Stimulated activated CD4-positive, alpha-beta T cell treated with anti-CD3 and anti-CD28 coated beads, Interleukin-12 subunit alpha, Interleukin-12 subunit beta, amount 100 ng/mL, for 24 hours (primary cell): ENCODE measurements at places on chromosomes 6 and 20.
A peak's percentile ranks its signal among the peaks of the same experiment; 100 is the strongest.

DNA sequence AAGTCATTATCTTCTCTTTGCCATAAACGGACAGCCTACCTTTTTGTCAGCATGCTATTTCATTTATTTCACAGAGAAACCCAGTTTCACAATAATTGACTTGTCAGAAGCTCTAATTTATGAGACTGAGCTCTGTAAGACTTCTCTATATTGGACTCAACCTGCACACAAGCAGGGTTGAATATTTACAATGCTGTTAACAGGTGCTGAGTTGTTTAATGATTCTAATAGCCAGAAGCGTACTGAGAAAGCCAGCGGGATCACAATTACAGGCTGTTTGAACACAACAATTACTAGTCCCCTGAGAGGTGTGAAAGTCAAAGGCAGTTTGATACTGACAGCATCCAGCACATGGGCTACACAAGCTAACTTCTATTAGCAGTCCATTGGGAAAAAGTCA lies 128.2 kb upstream of the SIM1 start:
- DNase-seq: no peak

DNA sequence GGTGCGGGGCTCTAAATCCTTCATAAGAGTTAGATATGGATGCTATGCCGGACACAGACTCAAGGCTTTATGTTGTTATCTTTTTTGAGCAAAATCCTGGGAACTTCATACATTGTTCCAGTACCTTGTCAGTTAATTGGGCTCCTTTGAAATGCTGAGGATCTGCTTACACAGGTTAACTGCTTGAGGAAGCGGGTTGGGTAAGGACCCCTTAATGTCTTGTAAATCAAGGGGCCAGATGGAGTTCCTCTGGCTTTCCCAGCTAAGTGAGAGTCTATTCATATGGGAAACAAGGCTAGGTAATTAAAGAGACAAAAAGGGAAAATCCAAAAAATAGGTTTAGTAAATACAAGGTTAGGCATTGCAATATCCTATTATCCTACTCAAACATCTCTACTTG lies 141.5 kb downstream of the OR2B2 start:
- DNase-seq: no peak

DNA sequence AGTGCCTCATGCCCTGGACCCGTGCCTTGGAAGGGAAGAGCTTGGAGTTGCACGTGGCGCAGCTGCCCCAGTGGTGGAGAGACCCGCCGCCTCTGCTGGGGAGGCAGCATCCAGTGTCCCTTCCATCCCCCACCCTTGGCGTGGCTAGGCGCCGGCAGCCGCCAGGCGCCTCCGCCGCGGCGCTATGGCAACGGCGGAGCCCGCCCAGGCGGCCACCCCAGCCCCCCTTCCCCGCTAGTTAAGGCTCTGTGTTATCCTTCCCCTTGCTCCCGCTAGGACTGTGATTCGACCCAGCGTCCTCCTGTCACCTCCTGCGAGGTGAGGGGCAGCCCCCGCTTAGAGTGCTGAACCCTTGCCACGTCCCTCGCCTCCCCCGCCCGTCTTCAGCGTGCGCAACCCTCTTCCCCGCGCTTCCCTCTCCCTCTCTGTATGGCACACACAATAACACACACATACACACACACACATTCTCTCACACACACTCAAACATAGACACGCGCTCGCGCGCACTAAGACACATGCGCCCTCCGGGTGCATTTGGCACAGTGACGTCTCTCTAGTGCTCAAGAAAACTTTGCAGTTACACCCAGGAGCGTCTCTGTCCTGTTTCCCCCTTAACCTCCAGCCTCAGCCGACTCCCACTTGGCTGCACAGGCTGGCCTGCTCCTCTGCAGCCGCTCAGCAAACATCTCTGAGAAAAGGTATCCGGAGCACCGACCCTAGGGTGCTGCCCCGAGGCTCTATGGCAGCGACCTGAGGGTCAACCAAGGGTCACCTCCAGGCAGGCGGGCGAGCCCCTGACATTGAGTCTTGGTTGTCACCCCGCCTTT lies 8.5 kb downstream of the GRIK2 start:
- no peak for DNase-seq

- DNase-seq: no peak
These were observed 75.5 kb downstream of the SLC22A23 start for GRCh38 chr6:3381233-3381921.

DNA sequence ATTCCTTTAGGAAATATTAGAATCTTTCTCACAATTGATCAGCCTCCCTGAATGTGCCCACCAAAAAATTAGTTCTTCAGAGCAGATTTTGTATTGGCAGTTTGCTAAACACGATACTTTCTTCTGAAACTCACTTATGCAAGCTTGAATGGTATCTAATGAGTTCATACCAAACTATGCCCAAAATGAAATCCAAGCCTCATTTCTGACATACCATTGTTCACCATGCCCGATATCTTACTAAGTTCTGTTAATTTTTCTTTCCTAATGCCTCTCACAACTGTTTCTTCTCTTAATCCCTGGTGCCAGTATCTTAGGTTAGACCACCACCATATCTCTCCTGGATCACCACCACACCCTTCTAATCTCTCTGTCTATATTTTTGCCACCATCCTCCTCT lies 755.9 kb downstream of the KIF16B start:
- DNase-seq: no peak

DNA sequence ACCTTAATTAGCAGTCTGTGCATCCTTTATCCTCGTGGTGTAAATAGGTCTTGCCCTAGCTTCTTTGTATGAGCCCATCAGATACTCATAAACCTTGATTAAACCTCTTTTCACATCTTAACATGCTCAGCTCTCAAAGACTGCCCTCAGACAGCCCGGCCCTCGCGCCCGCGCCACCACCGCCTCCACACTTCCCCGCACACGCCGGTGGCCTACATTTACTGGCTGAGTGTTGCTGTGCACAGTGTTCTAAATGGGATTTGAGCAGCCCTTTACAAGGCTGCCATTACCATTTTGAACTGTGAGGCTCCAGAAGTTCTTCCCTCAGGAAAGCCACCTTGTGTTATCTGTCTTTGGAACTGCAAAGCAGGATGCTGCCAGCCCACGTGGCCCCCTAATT lies 63.0 kb upstream of the INSM1 start:
- no peak for DNase-seq

GRCh38 chr20:47063407-47063806 lies 168.8 kb downstream of the EYA2 start:
- no peak for DNase-seq

GRCh38 chr6:142551274-142551811 lies 249.5 kb downstream of the ADGRG6 start:
- no peak for DNase-seq

DNA sequence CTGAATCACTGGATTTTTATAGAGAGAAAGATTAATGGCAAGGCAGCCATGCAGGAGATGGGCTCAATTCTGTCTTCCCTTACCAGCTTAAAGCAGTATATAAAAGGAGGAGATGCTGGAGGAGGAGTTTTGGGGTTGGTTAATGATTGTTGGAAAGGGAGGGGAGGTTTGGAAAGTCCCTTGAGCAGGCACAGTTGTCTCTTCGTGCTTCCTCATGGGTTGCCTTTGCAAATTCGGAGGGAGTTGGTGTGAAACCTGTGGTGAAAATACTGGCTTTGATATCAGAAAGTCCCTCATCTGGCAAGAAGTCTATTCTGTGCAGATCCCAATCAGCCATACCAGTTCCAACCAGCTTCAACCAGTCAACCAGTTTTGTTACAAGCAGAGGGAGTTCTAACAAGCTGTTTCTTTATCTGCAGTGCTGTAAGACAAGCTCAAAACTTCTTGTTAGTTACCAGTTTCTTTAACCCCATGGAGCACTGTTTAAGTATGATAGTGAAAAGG lies 107.0 kb downstream of the HIVEP1 start:
- peak; percentile 22 for DNase-seq

DNA sequence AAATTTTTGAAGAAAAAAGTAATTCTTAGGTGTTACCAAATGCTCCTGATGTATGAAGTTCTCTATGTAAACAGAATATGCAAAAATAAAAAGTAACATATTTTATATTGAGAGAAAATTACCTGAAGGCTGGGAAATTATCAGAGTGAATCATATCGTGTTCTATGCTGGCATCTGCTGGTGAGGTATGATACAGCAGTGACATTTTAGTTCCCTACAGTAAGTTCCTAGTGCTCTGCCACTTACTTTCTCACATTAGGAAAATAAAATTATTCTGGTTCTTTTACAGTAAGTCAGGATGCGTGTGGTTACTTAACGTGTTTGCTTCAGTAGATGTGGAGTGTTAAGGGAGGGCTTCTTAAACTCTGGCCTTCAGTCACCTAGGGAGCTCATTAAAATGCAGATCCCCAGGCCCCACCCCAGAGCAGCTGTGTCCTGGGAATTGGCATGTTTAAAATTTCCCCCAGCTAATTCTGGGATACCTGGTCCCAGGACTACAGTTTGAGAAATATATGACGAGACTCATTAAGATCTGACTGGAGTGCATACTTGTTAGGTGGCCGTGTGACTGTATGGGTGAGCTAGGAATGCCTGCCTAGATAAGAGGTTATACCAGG lies 3.2 kb downstream of the ACTR5 start:
- no peak for DNase-seq

DNA sequence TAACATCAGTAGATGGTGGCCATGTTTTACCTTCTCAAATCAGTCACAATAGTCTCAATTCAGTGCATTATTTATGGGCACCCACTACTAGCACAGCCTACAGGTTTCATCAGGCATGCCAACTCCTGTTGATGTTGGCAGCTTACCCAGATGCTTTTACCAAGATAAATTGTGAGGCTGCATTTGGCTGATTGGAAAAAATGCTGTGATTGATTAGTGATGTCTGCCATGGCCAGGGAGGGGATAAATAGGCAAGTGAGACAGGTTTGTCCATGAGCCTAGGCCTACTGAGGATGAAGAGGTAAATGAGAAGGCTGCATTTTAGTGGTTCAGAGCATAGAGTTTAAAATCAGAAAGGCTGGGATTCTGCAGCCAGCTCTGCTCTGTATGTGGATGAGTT lies 227.1 kb downstream of the NFATC2 start:
- DNase-seq: no peak

- DNase-seq: no peak
These were observed 84.6 kb upstream of the EZR start for GRCh38 chr6:158903801-158904200.

GRCh38 chr6:155968921-155969320 lies 513.3 kb upstream of the NOX3 start:
- no peak for DNase-seq

- DNase-seq: peak; percentile 31
These were observed at the start of gene BEND3 for GRCh38 chr6:107114926-107115694. TSS of gene BEND3 (minus strand) at chr6:107115515. CDS start at chr6:107099285, 16,230 bp downstream.

DNA sequence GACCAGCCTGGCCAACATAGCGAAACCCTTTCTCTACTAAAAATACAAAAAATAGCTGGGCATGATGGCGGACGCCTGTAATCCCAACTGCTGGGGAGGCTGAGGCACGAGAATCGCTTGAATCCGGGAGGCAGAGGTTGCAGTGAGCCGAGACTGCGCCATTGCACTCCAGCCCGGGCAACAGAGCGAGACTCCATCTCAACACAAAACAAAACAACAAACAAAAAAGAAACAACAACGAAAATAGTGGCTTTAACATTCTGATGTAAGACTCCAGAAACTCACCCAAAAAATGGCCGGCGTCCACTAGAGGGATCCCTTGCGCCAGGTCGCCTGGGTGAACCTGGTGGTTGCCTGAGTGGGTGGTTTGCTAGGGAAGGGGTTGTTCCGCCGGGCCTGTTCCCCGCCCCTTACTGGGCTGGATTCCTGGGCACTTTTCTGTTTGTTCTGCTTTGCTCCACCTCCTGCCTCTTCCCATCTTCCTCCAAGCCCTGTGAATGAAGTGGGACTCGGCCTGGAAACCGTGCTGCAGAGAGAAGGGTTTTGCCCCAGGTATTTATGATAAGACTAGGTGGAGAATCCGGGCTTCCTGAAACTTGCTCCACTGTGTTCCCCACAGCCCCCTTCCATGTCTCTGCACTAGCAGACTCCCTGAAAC lies 1.5 kb downstream of the PABPC1L start:
- peak; percentile 56 for DNase-seq

DNA sequence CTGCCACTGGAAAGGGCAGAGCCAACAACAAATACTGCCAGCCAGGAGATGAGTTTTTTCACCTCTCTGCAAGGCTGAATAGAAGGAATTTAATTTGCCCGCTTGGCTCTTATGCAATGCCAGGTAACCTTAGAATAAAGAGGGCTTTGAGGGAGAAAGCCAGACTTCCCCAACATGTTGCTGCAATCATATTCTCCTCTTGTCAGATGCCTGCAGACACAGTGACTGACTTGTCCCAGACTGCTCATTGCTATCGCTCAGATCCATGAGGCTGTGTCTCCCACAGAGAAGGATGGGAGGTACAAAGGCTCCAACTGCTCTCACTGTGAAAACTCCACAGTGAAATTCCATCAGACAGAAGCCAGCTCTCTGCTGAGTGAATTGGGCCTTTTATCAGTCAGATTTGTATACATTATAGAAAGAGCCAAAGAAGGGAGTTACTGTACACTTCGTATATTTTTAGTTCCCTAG lies 517.0 kb upstream of the ID4 start:
- no peak for DNase-seq

- no peak for DNase-seq
These were observed 125.3 kb upstream of the AKIRIN2 start for GRCh38 chr6:87827346-87827745.

- no peak for DNase-seq
These were observed 37.7 kb downstream of the KIF25 start for GRCh38 chr6:168035098-168035660.
